ENCODE measurements at places on chromosomes 4 and X.

- DNase-seq, result peak; percentile 67
These were observed 568 bp downstream of the HTT start for GRCh38 chr4:3074846-3075651.

- no peak for DNase-seq
These were observed 101.7 kb upstream of the GLRA2 start for GRCh38 chrX:14427614-14428013.

DNA sequence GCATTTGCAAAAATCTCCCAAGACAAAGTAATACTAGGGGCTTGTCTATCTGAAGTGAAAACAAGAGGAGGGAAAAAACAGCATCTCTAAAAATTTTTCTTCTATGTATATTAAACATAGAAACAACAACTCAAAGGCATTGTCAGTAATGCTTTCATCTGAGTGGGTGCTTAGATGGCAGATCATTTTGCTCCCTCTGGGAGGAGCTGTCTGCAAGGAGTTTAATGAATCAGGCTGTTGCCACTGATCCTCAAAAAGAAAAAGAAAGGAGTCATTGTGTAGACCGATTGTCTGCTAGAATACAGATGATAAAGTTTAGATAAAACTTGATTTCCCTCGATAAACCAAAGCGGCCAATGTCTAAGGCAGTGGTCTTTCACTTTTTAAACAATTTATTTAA lies 49.7 kb upstream of the KLHL8 start:
- DNase-seq, result peak; percentile 2

- no peak for DNase-seq
These were observed 92.5 kb downstream of the FBXL5 start for GRCh38 chr4:15562623-15563022.

DNA sequence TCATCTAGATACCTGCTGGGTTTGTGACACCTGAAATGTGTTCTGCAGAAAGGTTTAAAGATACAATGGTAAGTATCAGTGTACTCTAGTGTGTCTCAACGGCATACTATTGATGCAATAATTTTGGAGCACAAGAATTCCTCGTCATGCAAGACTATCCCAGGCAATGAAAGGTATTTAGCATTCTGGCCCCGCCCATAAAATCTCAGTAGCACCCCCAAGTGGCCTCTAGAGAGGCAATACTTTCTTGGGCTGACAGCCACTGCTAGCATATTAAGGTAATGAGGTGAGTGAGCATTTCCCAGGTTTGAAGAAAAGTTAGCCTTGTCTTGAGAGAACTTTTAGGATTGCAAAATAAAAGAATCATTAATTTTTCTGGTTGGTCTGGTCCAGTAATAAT lies 24.0 kb downstream of the TAB3 start:
- no peak for DNase-seq

Measured in GDM1 (cell line).